Myocyte (in vitro differentiated cells): ENCODE measurements at places on chromosomes 16 and 17. TPM values are rescaled to one million over a fixed set of nuclear protein-coding genes. Genes with fewer than 3 reads are reported as not detected.

The RGS11 gene
- total RNA-seq: 2.3 and 4.0 TPM in 2 replicates

The G6PC1 gene
- not detected in 2 replicates for total RNA-seq

The BBS2 gene
- total RNA-seq: 27.2 and 32.9 TPM in 2 replicates

The TMEM238L gene
- total RNA-seq: not detected in 2 replicates

The CHST5 gene
- total RNA-seq: not detected in 2 replicates

The AP1G1 gene
- 56.2 and 60.6 TPM in 2 replicates for total RNA-seq

The DPEP3 gene
- total RNA-seq: not detected in 2 replicates

GRCh38 chr17:9467518-9467917 is 108.1 kb downstream of the STX8 start:
- DNase-seq: no peak

DNA sequence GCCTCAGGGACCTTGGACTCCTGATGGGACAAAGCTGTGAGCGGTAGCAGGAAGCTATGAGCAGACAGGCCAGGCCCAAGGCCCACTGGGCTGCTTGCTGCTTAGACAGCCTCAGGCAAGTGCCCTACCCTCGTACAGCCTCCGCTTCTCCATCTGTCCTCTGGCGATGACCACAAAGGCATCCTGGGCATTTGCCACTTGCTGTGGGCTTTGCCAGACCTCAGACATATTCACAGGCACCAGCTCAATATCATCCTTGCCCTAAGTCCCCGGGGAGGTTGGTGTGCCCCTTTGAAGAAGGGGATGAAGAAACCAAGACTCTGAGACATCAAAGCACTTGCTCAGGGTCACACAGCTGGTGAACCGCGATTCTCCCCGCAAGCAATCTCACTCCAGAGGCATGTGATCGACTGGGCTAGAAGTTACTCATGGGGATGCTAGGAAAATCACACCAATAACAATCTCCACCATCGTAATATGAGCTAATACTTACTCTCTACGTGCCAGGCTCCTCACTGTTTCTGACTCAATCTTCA is 21.7 kb downstream of the PPL start:
- peak; percentile 100 for DNase-seq

DNA sequence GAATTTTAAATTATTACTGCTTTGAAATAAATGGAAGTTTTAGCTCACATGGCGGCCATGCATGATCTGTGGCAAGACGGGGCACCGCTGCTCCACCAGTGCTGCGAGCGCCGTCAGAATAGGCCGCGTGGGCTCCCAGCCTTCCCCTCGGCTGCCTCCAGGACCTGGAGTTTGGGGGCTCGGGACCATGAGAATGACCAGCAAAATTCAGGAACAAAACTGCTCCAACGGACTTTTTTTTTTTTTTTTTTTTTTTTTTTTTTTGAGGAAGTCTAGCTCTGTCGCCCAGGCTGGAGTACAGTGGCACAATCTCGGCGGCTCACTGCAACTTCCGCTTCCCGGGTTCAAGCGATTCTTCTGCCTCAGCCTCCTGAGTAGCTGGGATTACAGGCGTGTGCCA is 38.3 kb upstream of the AKAP1 start:
- DNase-seq: no peak

GRCh38 chr17:38476549-38476948 is 48.3 kb downstream of the ARHGAP23 start:
- no peak for DNase-seq

- no peak for DNase-seq
Measured at GRCh38 chr17:81612172-81612970, 24.5 kb downstream of the NPLOC4 start.

GRCh38 chr16:17433577-17434451 is 36.9 kb downstream of the XYLT1 start:
- DNase-seq: no peak

DNA sequence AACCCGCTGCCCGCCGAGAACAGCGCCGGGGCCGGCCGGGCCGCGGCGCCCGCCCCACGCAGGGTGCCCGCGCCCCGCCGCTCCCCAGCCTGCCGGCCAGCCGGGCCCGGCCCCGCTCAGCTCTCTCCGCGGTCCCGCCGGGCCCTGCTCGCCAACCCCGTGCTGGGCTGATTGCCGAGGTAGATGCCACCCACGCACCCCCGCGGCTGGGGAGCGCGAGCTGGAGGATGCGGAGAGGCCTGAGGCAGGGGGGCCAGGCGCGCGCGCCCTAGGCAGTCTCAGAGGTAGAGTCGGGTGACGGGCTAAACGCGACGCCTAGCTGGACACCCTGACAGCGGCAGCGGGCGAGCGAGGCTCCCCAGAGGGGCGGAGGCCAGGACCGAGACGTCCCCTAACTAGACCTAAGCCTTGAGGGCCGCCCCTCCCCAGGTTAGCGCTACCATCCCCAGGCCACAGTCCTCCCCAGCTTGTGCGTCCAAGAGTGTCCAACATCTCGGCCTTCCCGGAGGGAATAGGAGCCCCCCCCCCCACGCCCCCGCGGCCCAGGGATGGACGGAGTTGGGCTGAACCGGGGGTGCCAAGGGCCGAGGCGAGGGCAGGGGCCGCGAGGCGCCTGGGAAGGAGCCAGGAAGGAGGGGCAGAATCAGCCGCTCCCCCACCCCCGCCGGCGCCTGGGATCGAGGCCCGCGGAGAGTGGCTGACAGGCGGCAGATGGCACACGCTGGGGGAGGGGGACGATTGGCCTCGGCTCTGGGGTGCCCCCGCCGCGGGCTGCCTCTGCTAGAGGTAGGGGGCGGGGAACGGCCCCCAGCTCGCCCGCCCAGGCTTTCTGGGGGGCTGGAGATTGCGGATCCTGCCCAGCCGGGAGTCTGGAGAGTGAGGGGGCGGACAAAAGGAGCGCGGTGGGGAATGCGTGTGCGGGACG is 2.5 kb upstream of the ZNF423 start:
- no peak for DNase-seq

DNA sequence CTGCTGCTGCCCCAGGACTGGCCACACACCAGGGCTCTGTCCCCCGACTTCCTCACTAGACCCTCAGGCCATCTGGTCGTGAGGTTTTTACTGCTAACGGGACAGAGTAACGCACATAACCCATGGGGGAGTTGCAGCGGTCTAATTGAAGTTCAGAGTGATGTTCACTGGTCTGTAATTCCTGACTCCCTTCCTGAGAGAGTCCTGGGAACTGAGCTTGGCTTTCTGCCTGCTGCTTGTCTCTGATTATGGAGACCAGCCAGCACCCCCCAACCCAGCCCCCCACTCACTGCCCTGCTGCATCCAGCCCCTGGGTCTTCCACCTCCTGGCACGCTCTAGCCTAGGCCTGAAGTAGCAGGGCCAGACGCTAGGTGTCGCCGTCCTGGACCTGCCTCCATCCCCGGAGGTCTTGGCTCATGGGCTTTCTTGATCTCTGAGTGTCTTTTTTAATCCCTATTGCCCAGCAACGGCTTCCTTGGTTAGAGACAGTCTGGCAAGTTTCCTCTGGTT is 192.9 kb downstream of the CCDC182 start:
- peak; percentile 39 for DNase-seq

GRCh38 chr17:4858068-4858881 is 25.1 kb downstream of the MINK1 start:
- no peak for DNase-seq

GRCh38 chr17:43444223-43445008 is 39.4 kb upstream of the DHX8 start:
- DNase-seq: no peak

DNA sequence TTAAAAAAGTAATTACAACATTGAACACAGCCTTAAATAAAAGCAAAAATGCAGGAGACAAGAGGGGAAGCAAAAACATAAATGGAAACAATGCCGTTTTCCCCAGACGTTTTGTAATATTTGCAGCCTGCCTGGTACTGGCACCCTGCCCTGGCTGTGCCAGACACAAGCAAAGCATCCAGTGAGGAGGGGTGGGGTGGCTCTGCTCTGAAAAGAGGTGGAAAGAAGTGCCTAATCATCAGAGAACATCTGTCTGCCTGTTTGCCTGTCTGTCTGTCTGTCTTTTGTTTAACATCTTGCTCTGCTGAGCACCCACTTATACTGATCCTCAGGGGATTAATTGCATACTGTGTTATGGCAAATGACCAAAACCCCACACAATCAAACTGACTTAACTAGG is 62.7 kb downstream of the C16orf82 start:
- DNase-seq: no peak

- no peak for DNase-seq
Measured at GRCh38 chr17:65813306-65813705, 251.9 kb upstream of the AXIN2 start.
